ENCODE measurements at places on chromosomes 16 and 17. TPM values are rescaled to one million over a fixed set of nuclear protein-coding genes. Genes with fewer than 3 reads are reported as not detected.
A peak's percentile ranks its signal among the peaks of the same experiment; 100 is the strongest.

Gene ADAM11
- 3.9 TPM for total RNA-seq

Gene NPIPB8
- not detected for total RNA-seq

Gene PIK3R6
- total RNA-seq: 0.59 TPM

Gene SHISA9
- 6.3 TPM for total RNA-seq

- no peak for DNase-seq
- no peaks in the 10 kb centered on the region for H3K36me3 ChIP-seq
- H3K27me3 ChIP-seq: no peaks in the 10 kb centered on the region
- no peaks in the 10 kb centered on the region for H3K4me1 ChIP-seq
- no peak overlapping the region for H3K4me3 ChIP-seq
- no peak overlapping the region for H3K27ac ChIP-seq
Observed at GRCh38 chr16:66906916-66907836, 11.5 kb downstream of the CDH16 start.

DNA sequence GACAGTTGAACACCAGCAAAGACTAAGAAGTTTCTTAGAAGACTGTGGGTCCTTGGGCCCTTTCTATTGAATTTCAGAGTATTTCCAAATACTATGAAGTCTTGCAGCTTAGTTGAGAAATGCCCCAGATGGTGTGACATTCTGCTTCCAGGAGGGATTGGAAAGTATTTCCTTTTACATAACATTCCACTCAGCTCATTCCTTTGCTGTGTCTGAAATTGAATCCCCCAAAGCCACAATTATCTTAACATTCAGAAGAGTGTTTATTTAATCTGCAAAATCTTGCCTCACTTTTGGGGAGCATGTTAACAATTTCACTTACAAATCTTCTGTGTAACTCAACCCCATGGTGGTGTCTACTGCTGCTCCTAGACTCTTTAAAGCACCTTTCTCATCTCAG, 307.7 kb downstream of the WWOX start:
- DNase-seq: no peak
- H3K4me3 ChIP-seq: no peak overlapping the region
- no peaks in the 10 kb centered on the region for H3K27me3 ChIP-seq
- no peaks in the 10 kb centered on the region for H3K36me3 ChIP-seq
- H3K27ac ChIP-seq: no peak overlapping the region

GRCh38 chr17:72931163-72931562, 161.3 kb downstream of the SLC39A11 start:
- H3K4me1 ChIP-seq: peaks cover 3% of the 10 kb centered on the region
- H3K4me3 ChIP-seq: no peak overlapping the region
- no peaks in the 10 kb centered on the region for H3K36me3 ChIP-seq

DNA sequence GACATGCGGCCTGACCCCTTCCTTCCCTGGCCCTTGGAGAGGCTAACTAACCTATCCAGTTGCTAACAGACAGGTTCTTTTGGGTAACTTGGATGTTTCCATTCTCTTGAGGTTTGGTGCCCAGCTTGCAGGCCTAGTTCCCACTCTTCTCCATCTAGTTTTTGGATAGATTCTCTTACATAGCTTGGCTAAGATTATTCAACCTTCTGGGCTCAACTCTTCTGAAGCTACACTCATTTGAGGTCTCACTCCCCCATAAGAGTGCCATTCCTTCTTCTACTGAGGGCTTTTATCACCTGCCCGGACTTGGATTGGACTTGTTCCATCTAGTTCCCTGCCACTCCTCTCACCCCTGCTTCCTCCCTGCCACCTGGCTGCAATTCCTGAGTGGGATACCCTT, 44.1 kb upstream of the MARCHF10 start:
- no peaks in the 10 kb centered on the region for H3K27me3 ChIP-seq
- no peak overlapping the region for H3K27ac ChIP-seq
- no peak overlapping the region for H3K4me3 ChIP-seq
- H3K4me1 ChIP-seq: no peaks in the 10 kb centered on the region
- H3K36me3 ChIP-seq: no peaks in the 10 kb centered on the region
- no peak for DNase-seq

GRCh38 chr16:10601444-10602408, 21.3 kb upstream of the EMP2 start:
- no peak for DNase-seq
- peaks cover 6% of the 10 kb centered on the region for H3K4me1 ChIP-seq
- no peak overlapping the region for H3K27ac ChIP-seq
- H3K4me3 ChIP-seq: no peak overlapping the region

GRCh38 chr16:49019081-49019633, 262.5 kb downstream of the CBLN1 start:
- H3K4me1 ChIP-seq: no peaks in the 10 kb centered on the region
- H3K27ac ChIP-seq: no peak overlapping the region
- no peak overlapping the region for H3K4me3 ChIP-seq

GRCh38 chr17:77424585-77425344, 284.0 kb downstream of the SEC14L1 start:
- peak; percentile 88 for DNase-seq
- H3K27ac ChIP-seq: peak overlapping the region; percentile 74
- no peak overlapping the region for H3K4me3 ChIP-seq
- peaks cover 86% of the 10 kb centered on the region for H3K4me1 ChIP-seq
- no peaks in the 10 kb centered on the region for H3K36me3 ChIP-seq

DNA sequence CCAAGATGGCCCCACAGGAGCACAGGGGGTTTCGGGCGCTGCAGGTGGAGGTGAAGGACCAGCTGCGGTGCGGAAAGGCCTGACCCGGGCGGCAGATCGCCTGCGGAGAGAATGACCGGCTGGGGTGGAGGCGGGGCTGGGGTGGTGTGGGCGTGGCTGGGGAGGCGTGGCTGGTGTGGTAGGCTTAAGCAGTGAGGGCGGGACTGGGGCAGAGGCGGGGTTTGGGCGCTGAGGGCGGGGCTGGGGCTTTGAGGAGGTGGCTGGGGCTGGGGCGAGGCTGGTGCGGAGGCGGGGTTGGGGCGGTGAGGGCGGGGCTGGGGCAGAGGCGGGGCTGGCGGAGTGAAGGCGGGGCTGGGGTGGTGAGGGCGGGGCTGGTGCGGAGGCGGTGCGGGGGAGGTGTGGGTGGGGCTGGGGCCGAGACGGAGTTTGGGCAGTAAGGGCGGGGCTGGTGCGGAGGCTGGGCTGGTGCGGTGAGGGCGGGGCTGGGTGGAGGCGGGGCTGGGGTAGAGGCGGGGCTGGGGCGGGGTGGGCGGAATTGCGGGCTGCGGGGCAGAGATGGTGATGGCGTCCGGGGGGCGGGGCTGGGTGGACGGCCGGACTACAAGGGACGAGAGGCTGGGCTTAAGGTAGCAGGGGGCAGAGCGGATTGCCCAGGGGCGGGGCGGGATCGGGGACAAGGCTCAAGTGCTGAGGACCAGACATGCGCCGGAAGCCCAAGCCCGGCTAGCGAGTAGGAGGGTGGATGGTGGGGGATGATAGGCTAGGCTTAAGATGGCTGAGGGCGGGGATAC, 9.9 kb upstream of the GSDMA start:
- H3K27me3 ChIP-seq: no peaks in the 10 kb centered on the region
- DNase-seq: peak; percentile 94
- H3K27ac ChIP-seq: peak overlapping the region; percentile 66
- H3K36me3 ChIP-seq: no peaks in the 10 kb centered on the region
- peak overlapping the region; percentile 51 for H3K4me3 ChIP-seq

DNA sequence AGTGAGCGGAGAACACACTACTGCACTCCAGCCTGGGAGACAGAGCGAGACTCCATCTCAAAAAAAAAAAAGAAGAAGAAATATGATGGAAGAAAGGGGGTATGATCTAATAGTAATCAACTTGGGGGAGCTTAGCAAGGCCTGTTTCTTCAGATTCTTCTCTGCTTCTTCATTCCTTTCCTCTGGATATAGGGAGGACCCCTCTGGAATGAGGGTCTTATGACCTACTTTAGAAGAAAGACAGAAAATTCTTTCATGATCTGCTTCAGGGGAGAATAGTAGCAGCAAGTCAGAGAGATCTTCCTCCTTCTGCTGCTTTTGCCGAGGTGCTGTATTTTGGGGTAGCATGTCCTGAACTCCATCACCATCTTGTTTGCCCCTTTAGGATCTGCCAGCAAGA, 44.9 kb upstream of the ETV4 start:
- H3K36me3 ChIP-seq: no peaks in the 10 kb centered on the region
- H3K4me3 ChIP-seq: no peak overlapping the region
- H3K27me3 ChIP-seq: no peaks in the 10 kb centered on the region
- no peak for DNase-seq
- H3K27ac ChIP-seq: peak overlapping the region; percentile 69

- H3K4me3 ChIP-seq: no peak overlapping the region
- peaks cover 27% of the 10 kb centered on the region for H3K4me1 ChIP-seq
- peak overlapping the region; percentile 50 for H3K27ac ChIP-seq
- H3K36me3 ChIP-seq: peaks cover 100% of the 10 kb centered on the region
Observed at GRCh38 chr17:18246880-18247612, 11.5 kb downstream of the FLII start.

DNA sequence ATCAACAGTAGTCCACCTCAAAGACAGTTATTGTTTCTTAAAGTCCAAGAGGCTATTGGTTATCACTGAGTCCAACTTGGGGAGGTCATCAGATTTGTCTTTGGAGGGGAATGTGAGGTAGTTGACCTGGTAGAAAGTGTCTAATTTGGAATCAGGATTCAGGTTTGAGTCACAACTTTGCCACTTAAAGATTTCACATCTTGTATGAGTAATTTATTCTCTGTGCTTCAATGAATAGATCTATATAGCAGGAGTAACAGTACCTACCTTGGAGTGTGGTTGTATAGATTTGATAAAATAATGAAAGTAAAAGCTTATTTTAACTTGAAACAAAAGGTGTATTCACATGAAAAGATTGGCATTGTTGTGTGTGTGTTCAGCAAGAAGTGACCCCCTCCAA, 119.3 kb upstream of the TBX2 start:
- H3K4me1 ChIP-seq: no peaks in the 10 kb centered on the region
- H3K4me3 ChIP-seq: no peak overlapping the region
- H3K27ac ChIP-seq: peak overlapping the region; percentile 28
- H3K27me3 ChIP-seq: no peaks in the 10 kb centered on the region

GRCh38 chr17:50832267-50832863, 3.0 kb upstream of the WFIKKN2 start:
- no peak for DNase-seq
- H3K27ac ChIP-seq: no peak overlapping the region
- no peaks in the 10 kb centered on the region for H3K36me3 ChIP-seq
- no peaks in the 10 kb centered on the region for H3K27me3 ChIP-seq

DNA sequence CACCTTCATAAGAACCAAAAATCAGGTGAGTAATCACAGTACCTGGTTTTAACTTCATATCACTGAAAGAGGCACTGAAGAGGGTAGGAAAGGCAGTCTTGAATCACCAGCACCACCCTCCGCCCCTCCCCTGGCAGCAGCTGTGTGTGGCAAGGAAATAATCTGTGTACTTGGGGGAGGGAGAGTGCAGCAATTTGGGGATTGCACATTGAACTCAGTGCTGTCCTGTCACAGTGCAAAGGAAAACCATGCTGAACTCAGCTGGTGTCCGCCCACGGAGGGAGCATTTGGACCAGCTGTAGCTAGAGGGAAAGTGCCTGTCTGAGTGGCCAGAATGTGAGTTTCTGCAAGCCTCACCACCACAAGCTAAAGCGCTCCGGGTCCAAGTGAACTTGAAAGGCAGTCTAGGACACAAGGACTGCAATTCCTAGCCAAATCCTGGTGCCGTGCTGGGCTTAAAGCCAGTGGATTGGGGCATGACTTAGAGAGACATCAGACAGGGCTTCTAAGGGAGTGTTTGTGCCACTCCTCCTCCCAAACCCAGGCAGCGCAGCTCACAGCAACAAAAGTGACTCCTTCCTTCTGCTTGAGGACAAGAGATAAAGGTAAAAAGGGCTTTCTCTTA, 39.7 kb upstream of the ALDH3A1 start:
- DNase-seq: no peak
- no peaks in the 10 kb centered on the region for H3K27me3 ChIP-seq
- no peak overlapping the region for H3K27ac ChIP-seq
- H3K36me3 ChIP-seq: peaks cover 74% of the 10 kb centered on the region
